NCI-H187 treated with DMSO at 0.1 percent for 48 hours (cell line): ENCODE measurements at places on chromosomes 12 and 14.

GRCh38 chr12:7093892-7094291 is 1.6 kb upstream of the C1R start:
- DNase-seq: no peak

- DNase-seq: no peak
These were observed 691 bp downstream of the SLC2A13 start for GRCh38 chr12:40105265-40105514.

GRCh38 chr14:61891170-61891569 is 128.9 kb downstream of the SNAPC1 start:
- DNase-seq: no peak

DNA sequence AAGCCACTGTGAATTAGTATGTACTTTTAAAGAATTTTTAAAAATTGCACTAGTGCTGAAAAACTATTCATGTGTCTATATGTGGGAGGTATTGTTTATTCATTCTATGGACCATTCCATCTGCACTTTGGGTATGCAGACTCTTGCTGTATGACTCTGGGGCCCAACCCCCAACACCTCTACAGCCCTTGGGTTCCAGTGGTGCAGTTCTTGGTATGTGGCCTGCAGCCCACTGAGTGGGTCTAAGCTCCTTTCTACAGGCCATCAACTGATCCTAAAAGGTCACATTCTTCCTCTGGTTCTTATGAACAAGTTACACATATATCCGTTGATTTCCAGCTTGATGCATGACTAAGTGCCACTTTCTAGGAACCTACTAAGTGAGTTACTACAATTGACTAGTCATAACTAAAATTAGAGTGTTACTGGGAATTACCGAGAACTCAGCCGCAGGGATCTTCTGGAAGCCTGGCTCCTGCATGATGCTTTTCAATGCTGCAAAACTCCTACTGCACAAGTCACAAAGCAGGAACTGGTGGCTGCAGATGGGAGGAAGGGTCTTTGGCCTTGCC is 62.4 kb upstream of the MED13L start:
- DNase-seq: no peak

GRCh38 chr12:42741771-42742510 is 152.4 kb upstream of the PRICKLE1 start:
- no peak for DNase-seq

DNA sequence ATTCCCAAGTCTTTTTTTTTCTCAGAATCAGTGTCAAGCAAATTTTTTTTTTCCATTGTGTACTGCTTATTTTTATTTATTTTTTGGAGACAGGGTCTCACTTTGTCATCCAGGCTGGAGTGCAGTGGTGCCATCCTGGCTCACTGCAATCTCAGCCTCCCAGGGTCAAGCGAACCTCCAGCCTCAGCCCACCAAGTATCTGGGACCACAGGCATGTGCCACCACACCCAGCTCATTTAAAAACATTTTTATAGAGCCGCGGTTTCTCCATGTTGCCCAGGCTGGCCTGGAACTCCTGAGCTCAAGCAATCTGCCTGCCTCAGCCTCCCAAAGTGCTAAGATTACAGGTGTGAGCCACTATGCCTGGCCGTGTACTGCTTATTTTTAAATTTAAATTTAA is 68.1 kb downstream of the TBC1D30 start:
- no peak for DNase-seq

GRCh38 chr12:19761463-19761862 is 322.2 kb downstream of the AEBP2 start:
- no peak for DNase-seq

DNA sequence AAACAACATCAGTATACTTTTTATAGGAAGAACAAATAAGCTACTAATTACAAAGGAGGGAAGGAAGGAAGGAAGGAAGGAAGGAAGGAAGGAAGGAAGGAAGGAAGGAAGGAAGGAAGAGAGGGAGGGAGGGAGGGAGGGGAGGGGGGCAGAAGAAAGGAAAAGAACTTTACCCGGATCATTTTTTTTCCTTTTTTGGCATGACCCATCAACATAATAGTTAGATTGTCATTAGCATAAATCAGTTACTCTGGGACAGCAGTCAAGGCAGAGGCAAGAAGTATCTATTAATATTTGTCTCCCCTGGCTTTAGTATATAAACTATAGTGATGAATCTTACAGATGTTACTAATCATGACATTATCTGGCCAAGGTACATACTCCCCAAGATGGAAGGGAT is 35.2 kb upstream of the TSPAN8 start:
- DNase-seq: no peak

- DNase-seq: no peak
These were observed 71.8 kb upstream of the MAX start for GRCh38 chr14:65173973-65174693.

- DNase-seq: no peak
These were observed 34.1 kb downstream of the SCFD1 start for GRCh38 chr14:30656190-30656632.

DNA sequence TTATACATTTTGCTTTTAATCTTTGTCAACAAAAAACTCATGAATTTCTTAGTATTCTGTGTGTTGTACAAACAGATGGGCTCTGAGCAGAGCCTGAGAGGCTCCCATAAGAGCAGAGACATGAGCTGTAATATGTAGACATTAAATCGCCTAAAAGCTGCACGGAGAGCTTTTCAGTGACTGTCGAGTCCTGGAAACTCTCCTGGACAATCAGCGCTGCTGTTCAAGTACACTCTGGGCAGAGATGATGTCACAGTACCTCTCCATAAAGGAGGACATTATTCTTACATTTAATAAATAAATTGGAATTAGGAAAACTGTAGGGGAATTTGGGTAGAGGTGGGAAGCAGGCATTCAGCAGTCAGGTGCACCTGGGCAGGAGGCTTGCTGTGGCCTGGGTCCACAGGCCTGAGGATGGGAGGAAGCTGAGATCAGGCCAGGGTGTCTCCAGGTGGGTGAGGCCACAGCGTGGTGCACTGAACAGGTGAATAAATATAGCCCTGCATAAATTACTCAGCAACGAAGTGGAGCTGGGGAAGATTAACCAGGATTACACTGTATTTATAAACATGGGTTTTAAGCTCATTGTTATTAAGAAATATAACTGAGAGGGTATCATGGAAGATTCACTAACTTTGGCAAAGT is 13.3 kb upstream of the TCL1A start:
- DNase-seq: no peak

- no peak for DNase-seq
These were observed 35.1 kb upstream of the TBC1D15 start for GRCh38 chr12:71804505-71804904.

GRCh38 chr12:10497602-10498001 is 8.1 kb upstream of the EIF2S3B start:
- DNase-seq: no peak

DNA sequence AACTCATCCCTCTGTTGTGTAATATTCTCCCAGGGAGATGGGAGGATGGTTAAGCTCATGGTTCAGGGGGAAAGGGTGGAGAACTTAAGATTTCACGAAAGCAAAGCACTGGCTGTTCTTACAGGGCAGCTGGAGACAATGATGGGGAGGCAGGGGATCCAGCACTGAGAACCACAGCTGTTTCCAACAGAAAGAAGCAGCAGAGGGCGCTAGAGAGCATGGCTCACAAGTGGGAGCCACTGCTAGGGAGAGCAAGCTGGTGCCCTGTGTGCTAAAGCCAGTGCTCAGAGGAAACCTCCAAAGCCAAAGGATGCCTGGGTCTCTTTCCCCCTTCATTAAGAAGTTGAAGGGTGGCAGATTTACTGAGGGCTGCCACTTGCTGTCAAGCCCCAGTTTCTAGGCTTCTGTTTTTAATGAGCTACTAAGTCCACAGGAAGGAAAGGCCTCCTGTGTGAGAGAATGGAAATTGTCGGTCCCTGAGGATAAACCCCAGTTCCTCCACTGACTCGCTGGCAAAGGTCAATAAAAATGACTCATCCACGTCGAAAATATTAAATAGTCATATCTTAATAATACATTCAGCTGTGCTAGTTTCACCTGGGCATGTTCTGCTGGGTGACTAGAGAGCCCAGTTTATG is 199.7 kb downstream of the ANO2 start:
- no peak for DNase-seq

DNA sequence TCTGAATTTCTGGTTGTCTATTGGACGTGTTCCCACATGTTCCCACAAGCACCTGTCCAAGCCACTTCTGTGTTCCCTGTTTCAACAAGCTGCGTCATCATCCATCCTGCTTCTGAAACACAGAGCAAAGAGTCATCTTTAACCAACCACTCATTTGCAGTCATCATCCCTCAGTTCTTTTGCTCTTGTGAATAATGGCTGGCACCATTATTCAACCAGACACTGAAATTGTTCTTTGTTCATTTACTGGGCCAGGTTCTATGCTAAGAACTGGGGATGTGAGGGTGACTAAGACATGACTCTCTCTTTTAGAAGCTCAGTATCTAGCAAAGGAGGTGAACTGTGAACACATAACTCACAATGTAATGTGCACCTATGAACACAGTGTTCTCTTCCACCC is 40.7 kb upstream of the ANO4 start:
- DNase-seq: no peak

- no peak for DNase-seq
These were observed 1.0 kb upstream of the RIC8B start for GRCh38 chr12:106773286-106774004.

- no peak for DNase-seq
These were observed 106.5 kb downstream of the ETV6 start for GRCh38 chr12:11756022-11756421.

GRCh38 chr14:86035882-86036281 is 505.9 kb downstream of the FLRT2 start:
- DNase-seq: no peak

DNA sequence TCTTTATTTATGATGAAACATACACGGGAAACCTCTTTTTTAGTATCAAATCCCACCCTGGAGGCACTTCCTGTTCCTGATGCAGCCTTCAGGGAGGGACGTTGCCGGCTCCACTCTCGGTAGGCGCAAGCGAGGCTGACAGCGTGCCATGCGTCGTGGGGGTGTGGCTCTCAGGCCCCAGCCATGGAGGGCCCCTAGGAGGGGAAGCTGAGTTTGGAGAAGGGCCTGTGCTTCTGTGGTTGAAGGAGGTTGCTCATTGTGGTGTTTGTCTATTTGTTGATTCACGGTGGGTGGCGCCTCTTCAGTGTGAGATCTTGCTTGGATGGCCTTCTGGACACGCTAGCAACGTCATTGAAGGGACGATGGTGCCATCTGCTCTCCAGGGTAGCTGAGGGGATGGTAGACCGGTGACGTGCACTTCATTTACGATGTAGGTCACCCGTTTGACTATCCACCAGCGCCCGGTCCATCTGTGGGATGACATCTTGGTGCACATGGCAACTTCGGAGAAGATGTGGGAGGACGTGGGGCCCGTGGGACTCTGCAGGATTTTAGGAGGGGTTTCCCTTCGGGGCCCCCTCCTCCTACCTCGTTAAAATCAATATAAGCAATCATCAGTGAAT is 126.3 kb upstream of the RTL1 start:
- no peak for DNase-seq

DNA sequence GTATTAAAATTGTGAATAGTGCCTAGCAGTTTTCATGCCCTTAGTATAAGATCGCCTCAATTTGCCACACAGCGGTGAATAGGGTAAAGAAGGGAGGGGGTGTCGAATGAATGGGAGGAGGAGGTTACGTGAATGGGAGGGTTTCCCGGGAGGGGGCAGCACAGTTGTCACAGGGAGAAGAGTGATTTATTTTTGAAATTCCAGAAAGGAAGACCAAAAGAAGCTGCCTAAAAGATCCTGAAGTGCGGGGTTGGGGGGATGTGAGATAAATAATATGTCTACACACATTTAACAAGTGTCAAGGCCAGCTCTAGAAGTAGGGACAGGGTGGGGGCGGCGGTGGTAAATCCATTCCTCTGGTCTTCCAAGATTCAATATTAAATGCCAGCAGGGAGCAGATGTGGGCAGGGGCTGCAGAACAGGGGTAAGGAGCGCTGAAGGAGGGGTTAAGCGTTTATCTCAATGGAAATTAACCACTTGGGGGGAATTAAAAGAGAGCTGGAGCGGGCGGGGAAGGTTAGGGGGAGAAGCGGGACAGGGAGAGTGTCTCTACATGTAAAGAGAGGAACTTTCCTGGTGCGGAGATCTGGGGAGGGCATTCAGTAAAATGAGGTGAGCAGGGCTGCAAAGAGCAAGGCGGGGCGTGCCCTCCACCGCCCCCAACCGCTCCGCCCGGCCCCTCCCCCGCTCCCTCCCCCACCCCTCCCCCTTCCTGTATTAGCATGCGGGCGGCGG is 867 bp downstream of the C12orf42 start:
- DNase-seq: peak; percentile 81

- DNase-seq: no peak
These were observed 21.3 kb downstream of the SETD1B start for GRCh38 chr12:121825041-121825523.

DNA sequence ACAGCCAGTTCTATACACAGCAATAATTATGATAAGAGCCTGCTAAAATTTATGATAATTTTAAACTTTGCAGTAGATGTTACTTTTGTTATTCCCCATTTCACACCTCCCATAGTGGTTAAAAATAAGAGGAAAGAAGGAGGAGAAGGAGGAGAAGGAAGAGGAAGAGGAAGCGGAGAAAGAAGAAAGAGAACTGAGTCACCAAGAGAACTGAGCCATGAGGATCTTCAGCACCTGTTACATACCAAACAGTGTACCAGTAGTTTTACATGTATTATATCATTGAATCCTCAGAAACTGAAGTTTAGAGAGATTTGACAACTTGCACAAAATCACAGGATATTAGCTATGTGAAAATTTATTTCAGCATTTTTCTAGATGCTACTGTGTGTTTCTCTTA is 3.9 kb downstream of the CD163 start:
- DNase-seq: no peak

GRCh38 chr12:80161612-80162011 is 62.3 kb downstream of the OTOGL start:
- no peak for DNase-seq

GRCh38 chr12:125538401-125539199 is 473.4 kb downstream of the AACS start:
- DNase-seq: no peak

- no peak for DNase-seq
These were observed 40.6 kb downstream of the SSH1 start for GRCh38 chr12:108816652-108817335.

DNA sequence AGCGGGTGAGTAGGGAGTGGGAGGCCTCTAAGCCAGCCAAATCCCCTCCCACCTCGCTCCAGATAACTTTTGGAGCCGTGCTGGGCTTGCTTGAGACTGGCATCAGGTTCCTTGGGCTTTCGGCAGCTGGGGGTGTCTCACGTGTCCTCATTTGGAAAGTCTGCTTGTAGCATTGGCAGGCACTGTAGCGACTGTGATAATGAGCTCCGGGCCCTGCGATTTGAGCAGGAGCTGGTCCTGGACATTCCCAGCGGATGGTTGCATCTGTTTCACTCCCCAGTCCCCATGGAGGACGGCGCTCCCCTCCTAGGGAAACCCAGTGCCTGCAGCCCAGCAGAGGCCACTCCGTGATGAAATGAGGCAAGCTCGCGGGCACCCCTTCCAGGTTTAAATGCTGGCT is 49.4 kb downstream of the DGLUCY start:
- no peak for DNase-seq

- DNase-seq: no peak
These were observed 17.8 kb downstream of the GPR132 start for GRCh38 chr14:105047283-105048016.

- DNase-seq: no peak
These were observed 71.4 kb upstream of the ACTN1 start for GRCh38 chr14:69050240-69051184.
